ENCODE measurements at places on chromosomes 16 and 17. TPM values are rescaled to one million over a fixed set of nuclear protein-coding genes. Genes with fewer than 3 reads are reported as not detected.

The NPIPB6 gene
- 0.57 TPM for total RNA-seq

The STX8 gene
- 104 TPM for total RNA-seq

The GPRC5B gene
- 11.5 TPM for total RNA-seq

The MSLN gene
- total RNA-seq = not detected

The CDH5 gene
- total RNA-seq = 0.83 TPM

The SPIRE2 gene
- total RNA-seq = 1.00 TPM

The PFN1 gene
- total RNA-seq = 445 TPM

The CES4A gene
- 2.3 TPM for total RNA-seq

The WSCD1 gene
- total RNA-seq = 0.09 TPM

The PRSS53 gene
- 1.00 TPM for total RNA-seq

The PIPOX gene
- 2.6 TPM for total RNA-seq

The METRN gene
- 71.1 TPM for total RNA-seq

The MYH1 gene
- 0.09 TPM for total RNA-seq

The SMPD3 gene
- total RNA-seq = 0.09 TPM

The FOXL1 gene
- 2.7 TPM for total RNA-seq

The BAIAP3 gene
- 0.28 TPM for total RNA-seq

The NPIPB2 gene
- total RNA-seq = 5.7 TPM

The CXCL16 gene
- total RNA-seq = 1.8 TPM

The MYLK3 gene
- 0.28 TPM for total RNA-seq

The BHLHA9 gene
- total RNA-seq = not detected

The CHST6 gene
- 1.7 TPM for total RNA-seq

The KRTAP1-3 gene
- total RNA-seq = not detected

The AATF gene
- total RNA-seq = 30.3 TPM

The ASPA gene
- total RNA-seq = 7.6 TPM

The LRRC46 gene
- total RNA-seq = not detected

The TVP23A gene
- total RNA-seq = not detected

The HSBP1 gene
- 153 TPM for total RNA-seq
